ENCODE measurements at places on chromosomes 6 and 20.

GRCh38 chr6:88238065-88238464, 71.9 kb upstream of the CNR1 start:
- no peak for DNase-seq

DNA sequence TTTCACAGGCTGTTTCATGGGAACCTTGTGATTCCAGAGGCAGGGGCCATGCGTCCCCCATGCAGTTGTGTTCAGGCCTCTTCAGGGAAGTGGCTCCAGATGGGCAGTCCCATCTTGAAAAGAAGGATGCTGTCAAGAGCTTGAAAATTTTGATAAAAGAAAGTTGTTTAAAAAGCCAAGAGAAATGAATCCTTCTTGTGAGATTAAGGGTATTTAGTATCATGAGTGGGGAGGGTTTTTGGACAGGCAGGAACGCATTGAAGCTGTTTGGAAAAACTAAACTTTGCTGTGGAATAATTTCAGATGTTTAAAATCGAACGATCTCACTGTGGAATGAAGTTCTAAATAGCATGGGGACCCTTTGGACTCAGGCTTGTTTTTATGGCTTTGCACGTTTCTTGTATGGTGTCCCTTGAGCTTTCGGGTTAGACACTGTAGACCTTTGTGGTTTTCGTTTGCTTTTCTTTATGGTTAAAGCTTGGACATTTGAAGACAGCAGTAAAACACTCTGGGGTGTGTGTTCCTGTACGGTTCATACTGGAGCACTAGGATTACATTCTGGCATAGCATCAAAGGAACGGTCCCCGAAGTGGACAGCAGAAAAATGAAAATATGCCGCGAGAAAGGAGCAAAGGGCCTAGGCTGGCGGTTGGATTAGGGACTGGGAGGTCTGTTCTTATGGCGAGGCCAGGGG, 18.2 kb downstream of the KIF25 start:
- DNase-seq = peak; percentile 20

DNA sequence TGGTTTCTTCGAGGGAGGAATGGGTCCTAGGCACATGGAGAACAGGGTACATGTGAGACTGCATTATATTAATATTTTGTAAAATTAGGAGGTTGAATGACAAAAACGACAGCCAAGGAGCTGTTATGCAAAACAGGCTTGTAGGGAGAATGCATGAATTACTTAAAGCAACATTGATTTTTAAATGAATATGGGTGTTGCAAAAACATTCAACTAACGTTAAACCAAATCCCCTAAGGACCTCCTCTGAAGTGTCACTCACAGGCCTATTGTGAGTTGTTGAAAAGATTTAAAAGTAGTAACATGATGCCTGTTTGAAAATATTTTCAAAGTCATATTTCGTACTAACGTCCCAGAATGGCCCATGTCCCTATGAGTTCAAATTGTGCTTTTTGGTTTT, 21.9 kb downstream of the FBXL4 start:
- no peak for DNase-seq

DNA sequence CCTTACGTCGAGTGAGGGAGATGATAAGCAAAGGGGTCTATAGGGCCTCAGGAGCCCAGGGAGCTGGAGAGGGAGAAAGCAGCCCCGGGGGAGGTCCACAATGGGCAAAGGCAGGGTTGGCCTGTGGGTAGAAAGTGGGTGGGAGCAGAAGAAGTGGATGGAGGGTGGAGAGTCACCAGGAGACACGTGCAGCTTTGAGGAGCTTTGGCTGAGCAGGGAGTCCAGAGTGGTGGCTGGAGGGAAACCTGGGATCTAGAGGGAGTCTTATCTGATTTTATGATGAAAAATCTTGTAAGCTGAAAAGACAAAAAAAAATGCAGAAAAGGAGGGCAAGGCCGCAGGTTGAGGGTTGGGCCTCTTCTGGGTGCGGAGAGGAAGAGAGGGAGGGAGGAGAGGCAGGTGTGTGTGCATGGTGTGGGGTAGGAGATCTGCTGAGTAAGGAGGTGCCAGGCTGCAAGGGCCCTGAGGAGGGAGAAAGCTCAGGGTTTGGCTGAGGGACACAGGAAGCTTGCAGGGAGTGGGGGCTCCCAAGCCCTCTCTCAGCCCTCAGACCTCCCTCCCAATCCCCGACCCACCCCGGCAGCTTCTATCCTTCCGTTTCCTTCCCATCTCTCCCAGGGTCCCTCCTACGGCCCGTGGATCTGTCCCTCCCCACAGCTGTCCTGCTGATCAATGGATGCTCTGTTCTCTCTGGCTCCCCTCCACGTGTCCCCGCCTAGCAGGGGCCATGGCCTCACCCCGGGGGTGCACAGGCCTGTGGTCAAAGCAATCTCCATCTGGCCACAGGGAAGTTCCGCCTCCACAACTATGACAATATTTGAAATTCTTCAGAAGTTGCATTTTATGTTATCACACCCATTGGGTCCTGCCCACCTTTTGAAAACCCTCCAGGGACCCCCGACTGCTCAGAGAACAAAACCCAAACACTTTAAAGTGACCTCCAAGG, 17.1 kb upstream of the BPI start:
- DNase-seq = no peak

DNA sequence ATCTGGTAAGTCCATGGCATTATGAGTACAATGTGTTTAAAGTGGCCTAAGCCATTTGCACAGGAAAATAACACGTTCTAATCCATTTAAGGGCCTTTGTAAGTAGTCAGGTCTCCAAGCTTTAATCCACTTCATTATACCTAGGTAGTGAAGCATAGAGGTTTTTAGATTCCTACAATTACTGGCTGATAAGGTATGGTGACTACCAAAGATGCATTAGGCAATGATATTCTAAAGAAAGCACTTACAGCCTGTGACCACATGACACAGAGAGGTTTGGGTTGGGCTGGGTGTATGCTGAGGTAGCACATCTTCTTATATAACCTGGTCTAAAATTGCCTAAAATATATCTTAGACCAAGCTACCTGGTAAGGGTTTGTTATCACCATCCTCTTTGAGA, 504.4 kb downstream of the TFAP2B start:
- no peak for DNase-seq

GRCh38 chr6:75946146-75946831, 126.2 kb downstream of the IMPG1 start:
- DNase-seq = no peak

DNA sequence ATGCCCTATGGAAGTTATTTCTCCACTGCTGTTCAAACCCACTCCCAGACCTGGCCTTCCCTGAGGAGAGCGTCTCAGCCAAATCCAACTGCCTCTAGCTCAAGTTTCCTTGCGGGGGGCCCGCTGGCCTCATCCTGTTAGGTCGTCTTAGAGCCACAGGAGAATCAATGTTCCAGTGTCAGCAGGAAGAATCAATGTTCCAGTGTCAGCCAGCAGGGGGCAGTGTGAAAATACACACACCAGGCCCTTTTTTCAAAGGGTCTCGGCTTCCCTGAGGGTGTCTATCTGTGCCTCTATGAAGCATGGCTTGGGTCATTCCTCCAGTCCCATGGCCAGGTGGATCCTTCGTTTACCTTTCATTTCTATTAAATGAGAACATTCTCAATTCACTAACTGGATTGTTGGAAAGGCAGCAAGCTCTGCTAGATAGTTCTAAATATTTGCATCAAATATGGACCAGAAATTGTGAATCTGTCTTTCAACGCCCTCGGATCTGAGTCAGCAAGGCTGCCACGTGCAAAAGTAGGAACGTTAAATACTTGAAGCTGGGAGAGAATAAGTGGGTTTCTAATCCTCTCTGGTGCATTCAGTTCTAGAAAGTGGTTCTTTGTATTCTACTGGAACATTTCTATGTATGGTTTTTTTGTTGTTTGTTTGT, 19.2 kb downstream of the PRND start:
- no peak for DNase-seq

DNA sequence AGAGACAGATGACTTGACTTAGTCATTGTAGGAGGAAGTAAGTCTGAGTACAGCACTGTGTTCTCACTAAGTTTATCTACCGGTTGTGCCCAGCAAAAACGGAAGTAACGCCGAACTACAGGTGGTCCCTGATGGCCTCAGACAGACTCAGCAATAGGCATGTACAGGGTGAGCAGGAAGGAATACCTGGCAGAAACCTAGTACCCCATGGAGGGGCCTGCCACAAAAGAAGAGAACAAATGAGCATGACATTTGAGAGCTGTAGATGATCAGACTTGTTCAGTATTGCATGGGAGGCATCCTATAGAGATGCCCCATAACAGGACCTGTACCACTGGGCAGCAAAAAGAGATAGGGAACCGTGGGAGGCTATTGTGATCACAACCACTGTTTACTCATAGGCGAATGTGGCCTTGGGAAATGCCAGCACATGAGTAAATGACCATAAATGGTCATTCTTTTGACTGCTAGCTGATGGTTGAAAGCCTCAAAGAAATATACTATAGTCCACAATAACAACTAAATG, 106.4 kb upstream of the TAB2 start:
- no peak for DNase-seq

DNA sequence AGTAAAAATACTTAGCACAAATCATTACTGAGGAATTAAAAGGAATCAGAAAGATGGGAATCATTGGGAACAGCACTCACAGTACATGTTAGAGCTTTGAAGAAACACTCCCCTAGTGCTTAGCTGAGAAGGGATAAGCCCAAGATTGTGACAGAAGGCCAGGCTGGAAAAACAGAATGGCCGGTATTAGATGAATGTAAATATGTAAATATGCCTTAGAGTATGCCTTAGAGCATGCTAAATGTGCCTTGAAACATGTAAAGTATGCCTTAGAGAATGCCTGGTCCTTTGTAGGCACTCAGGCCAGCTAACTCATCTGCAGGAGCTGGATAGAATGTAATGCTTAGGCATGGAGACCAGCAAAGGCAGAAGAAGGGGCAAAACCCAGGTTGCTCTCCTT, 10.6 kb upstream of the TENT5A start:
- DNase-seq = no peak

GRCh38 chr6:107079429-107079828, 35.9 kb downstream of the BEND3 start:
- no peak for DNase-seq

- DNase-seq = no peak
These were observed 10.0 kb downstream of the PXDC1 start for GRCh38 chr6:3741477-3741871.

DNA sequence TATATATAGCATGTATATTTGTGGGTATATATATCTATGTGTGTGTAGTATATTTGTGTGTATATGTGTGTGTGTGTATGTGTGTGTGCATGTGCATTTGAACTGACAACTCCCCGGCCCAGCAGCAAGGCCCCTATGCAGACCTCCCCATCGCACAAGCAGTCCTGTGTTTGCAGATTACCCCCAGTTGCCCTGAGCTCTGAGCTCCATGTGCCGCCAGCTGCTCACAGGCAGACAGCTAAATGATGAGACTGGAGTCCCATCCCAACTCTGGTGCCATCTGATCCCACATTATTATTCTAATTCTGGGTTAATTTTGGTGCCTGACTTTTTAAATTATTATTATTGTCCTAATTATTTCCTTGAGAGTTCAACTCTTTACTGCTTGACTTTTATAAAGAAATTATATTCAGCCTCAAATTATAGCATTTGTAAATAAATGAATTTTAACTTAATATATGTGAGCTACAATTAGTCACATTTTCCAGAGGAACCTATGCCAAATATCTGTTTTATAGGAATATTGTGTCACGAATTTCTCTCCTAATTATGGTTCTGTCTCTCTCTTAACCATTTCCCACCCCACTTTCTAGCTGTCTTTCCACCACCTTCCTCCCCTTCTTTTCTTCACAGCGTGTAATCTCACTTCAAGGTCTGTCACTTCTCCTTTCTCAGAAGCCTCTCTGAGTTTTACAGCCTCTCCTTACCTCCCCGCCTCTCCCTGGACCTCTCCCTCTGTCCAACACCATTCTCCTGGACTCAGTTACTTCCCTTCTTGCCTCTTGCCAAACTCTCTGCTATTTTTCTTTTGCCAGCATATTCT, 90.6 kb upstream of the SYNDIG1 start:
- no peak for DNase-seq

DNA sequence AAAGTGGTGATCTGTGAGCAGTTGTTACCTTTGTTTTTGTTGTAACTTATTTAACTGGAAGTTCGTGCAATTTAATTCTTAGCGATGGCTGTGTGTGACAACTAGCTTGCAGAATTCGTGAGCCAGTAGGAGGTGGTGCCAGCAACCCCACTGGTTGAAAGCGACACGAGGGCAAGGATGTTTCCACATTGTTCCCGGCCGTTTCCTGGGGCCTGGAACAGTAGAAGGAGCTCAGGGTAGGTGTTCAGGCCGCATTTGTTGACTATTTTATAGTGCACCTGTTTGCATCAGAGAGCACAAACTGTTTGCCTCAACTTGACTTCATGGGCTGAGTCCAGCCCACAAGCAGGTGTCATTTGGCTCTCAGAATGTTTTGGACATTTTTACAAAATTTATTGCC, 112.1 kb upstream of the PTPN1 start:
- no peak for DNase-seq

DNA sequence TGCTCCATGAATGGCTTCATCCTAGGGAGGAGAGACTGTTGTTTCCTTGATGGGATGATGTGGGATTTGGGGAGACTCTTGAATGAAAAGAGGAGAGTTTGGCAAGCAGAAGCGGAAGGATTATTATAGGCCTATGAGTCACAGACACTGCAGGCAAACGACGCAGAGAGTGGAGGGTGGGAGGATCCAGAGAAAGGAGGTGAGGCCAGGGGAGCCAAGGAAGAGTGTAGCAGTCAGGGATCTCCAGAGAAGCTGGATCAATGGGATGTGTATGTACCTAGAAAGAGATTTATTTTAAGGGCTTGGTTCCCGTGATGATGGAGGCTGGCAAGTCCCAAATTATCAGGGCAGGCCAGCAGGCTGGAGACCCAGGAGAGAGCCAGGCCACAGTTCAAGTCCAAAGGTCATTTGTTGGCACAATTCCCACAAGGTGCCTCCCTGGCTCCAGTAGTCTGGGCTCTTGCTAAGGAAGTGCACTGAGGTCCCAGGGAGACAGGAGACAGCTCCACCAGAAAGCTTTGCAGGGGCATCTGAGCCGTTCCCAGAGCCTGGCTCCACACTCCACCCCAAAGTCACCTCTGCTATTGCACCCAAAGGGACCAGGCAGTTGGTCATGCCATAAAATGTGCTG, 76.0 kb downstream of the ADTRP start:
- DNase-seq = no peak

- no peak for DNase-seq
These were observed 447.2 kb downstream of the FRK start for GRCh38 chr6:115613488-115613887.

DNA sequence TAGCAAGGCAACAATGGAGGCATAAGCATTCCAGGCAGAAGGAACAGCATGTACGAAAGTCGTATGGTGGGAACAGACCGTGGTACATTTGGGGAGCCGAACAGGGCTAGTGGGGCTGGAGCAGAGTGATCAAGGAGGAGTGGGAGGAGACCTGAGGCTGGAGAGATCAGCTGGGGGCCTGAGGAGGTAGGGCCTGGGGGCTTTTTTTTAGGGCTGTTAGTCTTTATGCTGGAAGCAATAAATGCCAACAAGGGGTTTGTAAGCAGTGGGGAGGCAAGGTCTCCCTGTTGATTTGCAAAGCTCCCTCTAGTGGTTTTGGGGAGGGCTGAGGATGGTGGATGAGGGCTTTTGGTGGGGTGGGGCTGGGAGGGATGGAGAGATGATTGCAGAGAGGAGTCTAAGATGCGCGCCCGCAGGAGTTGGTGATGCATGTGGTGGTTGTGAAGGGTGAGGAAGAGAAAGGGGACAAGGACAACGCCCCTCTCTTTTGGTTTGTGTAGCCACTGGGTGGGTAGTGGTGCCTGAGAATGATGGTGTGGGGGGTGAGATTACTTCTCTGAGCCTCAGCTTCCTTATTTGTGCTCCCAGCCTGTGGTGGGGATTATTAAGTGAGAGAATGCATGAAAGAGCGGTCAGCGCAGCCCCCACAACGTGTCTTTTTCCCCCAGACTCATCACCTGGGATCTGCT, 74.1 kb upstream of the TOX2 start:
- DNase-seq = no peak
